ENCODE measurements at places on chromosomes 5 and 9. TPM values are rescaled to one million over a fixed set of nuclear protein-coding genes. Genes with fewer than 3 reads are reported as not detected.

GRCh38 chr9:85522459-85523092 is 219.2 kb downstream of the AGTPBP1 start:
- peak; percentile 61 for DNase-seq

GRCh38 chr5:42993516-42994245 is 46.4 kb downstream of the ANXA2R start:
- DNase-seq, result peak; percentile 48

DNA sequence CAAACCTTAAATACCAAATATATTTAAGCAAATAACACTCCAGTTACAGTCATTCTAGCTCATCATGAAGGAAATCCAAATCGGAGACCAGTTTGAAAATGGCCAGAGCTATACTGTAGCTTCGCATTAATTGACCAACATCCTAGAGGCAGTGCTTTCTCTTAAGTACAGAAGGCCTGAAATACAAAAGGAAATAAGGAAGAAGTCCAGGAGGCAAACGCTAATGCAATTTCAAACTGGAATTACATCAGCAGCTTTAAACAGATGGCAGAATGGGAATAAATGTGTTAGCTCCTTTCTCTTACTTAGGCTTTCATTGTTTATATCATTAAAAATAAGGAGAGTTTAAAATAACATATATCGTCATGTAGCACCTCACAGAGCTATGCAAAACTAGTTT is 197.0 kb downstream of the SEC61B start:
- no peak for DNase-seq

GRCh38 chr5:142713121-142713706 is 27.3 kb upstream of the FGF1 start:
- DNase-seq, result peak; percentile 90

DNA sequence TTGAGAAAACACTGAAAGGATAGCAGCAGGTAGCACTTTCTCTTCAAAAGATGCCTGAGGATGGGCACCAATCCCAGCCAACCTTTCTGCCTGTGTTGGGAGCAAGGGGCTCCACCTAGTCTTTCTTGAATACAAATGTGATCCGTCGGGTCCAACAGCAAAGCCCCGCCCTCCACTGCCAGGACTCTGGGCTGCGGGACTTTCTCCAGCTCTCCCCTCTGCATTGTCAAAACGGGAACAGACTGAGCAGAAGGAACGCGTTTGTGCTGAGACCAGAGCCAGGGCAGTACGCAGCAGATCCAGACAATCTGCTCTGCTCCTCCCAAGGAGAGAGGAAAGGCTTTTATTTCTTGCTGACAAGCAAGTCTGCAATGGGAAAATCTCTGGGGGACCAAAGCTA is 139.7 kb downstream of the SEC61B start:
- no peak for DNase-seq

GRCh38 chr5:5978501-5979376 is 399.6 kb downstream of the MED10 start:
- DNase-seq, result no peak

DNA sequence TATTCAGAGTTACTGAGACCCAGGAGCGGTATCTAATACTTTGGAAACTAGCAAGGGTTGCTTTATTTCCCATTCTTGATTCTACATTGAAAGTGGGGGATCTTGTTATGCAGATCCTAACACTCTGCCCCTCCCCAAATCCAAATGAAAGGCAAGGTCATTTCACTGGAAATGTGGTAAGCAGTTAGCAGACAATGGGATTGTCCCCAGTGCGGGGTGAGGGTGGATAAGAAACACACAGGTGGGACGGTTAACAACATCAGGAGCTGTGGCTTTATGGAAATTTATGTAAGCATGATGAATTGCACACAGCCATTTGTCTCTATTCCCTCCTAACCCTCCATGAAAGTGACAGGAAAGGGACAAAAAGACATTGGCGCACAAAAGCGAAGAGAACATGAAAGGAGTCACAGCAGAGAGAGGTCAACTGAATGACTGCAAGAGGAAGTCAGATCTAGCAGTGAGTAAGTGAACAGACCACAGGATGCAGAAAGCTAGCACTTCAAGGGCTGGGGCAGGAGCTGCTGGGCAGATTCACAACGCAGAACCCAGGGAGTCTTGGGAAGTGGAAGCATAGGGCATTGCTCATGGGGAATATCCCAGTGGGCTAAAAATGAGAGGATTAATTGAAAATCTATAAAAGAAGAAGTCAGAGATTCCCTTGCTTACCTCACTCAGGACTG is 184.4 kb downstream of the HSD17B3 start:
- no peak for DNase-seq

DNA sequence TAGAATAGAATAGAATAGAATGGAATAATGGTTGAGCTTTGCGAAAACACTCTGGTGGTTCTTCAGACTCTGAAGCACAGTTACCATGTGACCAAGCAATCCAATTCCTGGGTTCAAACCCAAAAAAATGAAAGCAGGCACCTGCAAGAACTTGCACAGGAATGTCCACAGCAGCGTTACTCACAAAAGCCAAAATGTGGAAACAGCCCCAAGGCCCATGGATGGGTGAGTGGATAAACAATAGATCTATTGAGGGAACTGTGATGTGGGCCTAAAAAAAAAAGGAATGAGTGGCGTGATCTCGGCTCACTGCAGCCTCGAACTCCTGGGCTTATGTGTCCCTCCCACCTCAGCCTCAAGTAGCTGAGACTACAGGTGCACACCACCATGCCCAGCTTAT is 21.4 kb upstream of the TMEM250 start:
- DNase-seq, result no peak

FAM114A2 gene
- 24.8 TPM for total RNA-seq

AUH gene
- 8.7 TPM for total RNA-seq

SAXO1 gene
- not detected for total RNA-seq

FSD1L gene
- 2.7 TPM for total RNA-seq

AK8 gene
- total RNA-seq, result 1.0 TPM

All from GM23248 (cell line).